ENCODE measurements at places on chromosomes 1 and 21.

GRCh38 chr1:3064901-3065300, 4.1 kb upstream of the PRDM16 start:
- no peak for DNase-seq

DNA sequence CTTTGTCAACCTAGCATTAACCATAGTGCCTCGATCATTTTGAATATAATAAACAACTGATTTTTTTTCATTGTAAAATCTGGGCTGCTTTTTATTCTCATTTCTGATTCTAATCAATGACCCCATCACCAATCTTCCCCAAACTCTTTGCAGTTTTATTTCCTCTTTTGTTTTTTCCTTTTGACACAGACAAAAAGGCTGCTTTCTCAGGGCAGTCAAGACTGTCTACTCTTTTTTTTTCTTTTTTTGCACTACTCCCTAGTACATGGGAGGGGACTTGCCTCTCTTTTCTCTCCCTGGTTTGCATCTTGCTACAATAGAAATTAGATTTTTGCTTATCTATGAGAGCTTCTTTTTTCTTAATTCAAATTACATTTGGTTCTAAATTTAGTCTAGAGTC, 987.9 kb downstream of the ADGRL2 start:
- no peak for DNase-seq

DNA sequence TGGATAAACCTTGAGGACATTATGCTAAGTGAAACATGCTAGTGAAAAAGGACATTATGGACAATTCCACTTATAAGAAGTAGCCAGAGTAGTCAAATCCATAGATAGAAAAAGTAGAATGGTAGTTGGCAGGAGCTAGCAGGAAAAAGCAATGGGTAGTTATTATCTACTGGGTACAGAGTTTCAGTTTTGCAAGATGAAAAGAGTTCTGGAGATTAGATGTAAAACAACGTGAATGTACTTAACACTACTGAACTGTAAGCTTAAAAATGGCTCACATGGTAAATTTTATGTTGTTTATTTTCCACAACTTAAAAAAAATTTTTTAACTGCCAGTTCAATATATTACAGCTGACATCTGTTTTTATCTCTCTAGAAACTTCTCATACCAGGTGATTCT, 19.4 kb downstream of the JAK1 start:
- no peak for DNase-seq

GRCh38 chr1:159261721-159262494, 40.2 kb upstream of the FCER1A start:
- peak; percentile 17 for DNase-seq

- no peak for DNase-seq
These were observed 629.1 kb downstream of the RWDD3 start for GRCh38 chr1:95863086-95863485.

GRCh38 chr1:163248064-163248463, 45.3 kb upstream of the RGS5 start:
- DNase-seq, result no peak

GRCh38 chr21:32034850-32035249, 162.0 kb downstream of the HUNK start:
- DNase-seq, result no peak

DNA sequence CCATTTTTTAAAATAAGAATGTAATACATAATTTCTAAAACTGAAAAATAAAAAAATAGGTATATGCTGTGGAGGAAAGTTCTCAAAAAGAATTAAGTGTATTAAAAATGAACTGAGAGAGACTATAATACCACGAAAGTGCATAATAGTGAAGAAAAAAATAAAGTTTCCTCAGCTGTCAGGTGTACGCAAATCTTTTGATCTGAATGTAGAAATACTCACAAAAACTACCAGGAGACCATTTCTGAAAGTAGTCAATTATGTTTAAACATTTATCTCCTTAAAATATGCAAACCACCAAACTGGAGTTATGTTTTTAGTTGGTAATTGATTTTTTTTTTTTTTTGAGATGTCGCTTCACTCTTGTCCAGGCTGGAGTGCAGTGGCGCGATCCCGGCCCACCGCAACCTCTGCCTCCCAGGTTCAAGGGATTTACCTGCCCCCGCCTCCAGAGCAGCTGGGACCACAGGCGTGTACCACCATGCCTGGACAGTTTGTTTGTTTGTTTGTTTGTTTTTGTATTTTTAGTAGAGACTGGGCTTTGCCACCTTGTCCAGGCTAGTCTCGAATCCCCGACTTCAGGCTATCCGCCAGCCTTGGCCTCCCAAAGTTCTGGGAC, 1169.2 kb upstream of the B3GALT2 start:
- DNase-seq, result no peak

DNA sequence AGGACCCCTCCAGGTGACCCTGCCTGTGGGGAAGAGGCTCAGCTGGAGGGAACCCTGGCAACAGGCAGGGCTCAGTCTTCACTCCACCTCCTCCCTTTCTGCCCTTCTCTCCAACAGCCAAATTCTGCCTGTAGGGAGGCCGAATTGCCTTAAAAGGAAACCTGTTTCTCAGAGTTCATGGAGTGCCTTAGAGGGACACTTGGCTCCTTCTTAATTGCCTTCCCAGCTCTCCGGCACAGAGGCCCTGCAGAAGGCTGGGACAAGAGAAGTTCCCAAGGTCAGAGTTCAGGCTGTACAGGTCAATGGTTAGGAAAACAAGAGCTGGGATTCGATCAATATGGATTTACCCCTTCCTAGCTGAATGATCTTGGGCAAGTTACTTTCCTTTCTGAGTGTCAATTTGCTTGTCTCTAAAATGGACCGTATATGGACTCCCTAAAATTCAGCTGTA, 6.2 kb downstream of the CSRP1 start:
- no peak for DNase-seq

GRCh38 chr1:154714638-154715037, 106.7 kb upstream of the ADAR start:
- DNase-seq, result no peak

- DNase-seq, result peak; percentile 69
These were observed 12.0 kb upstream of the ZNF362 start for GRCh38 chr1:33244143-33244808.

- DNase-seq, result no peak
These were observed 32.1 kb upstream of the RAB4A start for GRCh38 chr1:229238674-229239415.

GRCh38 chr1:108152782-108153222, 47.3 kb downstream of the SLC25A24 start:
- DNase-seq, result no peak

DNA sequence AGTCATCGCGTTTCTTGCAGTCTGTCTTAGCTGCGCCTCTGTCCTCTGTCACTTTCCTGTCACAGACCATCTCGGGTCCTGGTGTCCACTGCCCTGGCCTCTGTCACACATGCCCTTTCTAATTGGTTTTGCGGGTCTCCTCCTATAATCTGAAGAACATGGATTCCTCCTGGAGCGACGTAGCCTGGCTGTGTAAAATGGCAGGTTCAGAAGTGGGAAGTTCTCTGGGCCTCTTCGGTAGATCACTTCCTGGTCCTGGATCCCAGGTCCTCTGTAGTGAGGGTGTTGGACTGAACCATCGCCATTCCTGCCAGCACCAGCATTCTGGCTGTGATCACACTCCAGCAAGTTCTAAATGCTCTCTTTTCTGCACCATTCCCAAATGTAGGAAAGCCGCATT, 857 bp downstream of the FAM3B start:
- DNase-seq, result no peak

DNA sequence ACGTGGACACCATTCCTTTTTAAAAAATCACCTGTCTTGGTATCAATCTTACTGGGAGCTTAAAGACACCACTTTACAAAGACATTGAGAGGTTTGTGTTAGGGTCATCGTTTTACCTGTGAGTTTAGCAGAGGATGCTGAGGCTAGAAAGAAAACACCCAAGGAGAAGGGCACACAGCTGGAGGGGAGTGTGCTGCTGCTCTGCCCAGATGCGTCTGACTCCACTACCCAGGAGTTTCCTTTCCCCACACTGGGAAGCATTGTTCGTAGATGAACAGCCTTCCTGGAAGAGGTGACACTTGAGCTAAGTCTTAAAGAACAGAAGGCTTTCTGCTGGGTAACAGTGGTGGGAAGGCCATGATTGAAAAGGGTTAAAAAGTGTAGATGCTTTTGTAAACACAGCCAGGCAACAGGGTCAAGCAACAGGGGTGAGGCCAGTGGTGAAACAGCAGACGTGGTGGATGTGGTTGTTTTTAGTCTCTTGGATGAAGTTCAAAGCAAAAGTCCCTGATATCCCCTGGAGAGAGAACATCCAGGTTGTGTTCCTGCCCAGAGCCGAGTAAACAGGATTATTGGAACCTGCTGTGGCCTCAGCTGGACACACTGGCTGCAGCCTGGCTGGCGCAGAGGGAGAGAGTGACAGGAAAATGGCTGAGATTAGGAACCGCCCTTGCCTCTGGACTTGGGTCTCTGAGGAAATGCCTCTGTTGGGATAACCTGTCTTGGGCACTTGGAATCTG, 198.6 kb upstream of the JUN start:
- no peak for DNase-seq

DNA sequence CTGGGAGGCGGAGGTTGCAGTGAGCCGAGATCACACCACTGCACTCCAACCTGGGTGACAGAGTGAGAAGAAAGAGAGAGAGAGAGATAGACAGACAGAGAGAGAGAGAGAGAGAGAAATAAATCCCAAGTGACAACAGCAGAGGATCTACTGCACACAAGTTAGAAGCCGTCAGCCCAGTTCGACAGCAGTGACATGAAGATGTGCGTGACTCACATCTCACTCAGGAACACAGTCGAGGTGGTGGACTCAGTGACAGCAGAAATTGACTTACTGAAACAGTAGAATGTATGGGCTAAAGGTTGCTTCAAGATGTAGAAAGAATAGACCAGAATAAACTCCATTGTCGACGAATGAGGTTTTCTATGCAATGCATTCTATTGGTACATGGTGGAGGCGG, 77.0 kb upstream of the KRTAP19-8 start:
- DNase-seq, result no peak

GRCh38 chr1:235423214-235423652, 56.0 kb downstream of the TBCE start:
- no peak for DNase-seq

DNA sequence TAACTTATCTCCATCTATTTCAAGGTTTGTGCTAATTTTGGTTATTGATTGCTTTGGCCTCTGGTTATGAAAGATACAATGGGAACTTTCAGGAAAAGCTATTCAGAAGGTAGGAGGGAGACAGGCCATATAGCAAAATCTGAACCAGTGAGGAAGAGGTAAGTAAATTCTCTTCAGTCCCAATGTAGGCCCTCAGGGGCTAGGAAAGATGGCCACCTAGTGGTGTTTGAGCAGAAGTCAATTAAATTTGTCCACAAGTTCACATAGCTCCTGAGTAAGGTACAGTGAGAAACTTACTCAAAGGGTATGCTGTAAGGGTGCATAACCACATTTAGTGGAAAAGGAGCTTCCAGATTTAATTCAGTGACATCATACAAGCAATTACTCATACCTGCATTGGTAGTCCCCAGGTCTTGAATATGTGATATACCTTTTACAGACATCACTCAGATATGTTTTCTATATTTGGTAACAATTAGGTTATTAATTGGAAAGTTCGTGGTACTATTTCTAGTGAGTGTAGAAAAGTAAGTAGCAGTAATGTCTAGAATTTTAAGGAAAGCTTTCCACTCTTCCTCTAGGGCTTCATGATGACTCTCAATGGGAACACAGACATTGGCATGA, 21.4 kb upstream of the FMO1 start:
- peak; percentile 44 for DNase-seq

DNA sequence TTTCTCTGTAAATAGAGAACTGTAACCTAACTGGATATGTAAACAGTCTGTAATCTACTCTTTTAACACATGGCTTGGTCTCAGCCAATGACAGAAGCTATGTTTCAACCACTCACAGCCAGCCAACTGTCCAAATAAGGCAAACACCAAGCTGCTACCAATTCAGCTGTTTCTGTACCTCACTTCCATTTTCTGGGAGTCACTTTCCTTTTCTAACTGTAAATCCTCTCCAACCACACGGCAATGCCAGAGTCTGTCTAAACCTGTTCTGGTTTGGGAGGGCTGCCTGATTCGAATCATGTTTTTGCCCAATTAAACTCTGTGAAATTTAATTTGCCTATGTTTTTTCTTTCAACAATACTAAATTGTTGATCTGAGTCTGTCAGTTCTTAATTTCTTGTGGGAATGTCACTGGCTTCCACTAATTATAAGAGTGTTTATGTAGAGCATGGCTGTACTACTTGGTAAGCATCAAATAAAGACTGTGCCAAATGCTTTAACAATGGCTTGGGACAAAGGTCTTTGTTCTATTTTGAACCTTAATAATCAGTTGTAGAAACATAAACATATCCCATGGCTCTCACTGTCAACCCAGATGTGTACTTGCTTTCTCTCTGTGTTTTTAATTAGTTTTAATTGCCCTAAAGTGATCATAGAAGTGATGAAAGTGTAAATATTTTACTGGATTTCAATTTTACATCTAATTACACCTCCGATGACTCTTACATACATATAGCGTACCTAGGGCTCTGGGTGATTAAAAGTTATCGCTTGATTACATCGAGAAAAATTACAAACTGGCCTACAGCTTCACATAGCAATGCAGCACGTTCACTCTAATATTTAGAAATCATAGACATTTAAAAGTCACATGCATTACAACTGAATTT, 1144.6 kb upstream of the TMPRSS15 start:
- no peak for DNase-seq

GRCh38 chr1:11787804-11788436, 17.8 kb downstream of the MTHFR start:
- DNase-seq, result no peak

GRCh38 chr21:14913638-14914037, 151.2 kb downstream of the NRIP1 start:
- no peak for DNase-seq
